Heart right ventricle (tissue), 16 donors: ENCODE measurements at places on chromosomes 12 and 14. TPM values are rescaled to one million over a fixed set of nuclear protein-coding genes. Genes with fewer than 3 reads are reported as not detected.
A peak's percentile ranks its signal among the peaks of the same experiment; 100 is the strongest.

The LYZ gene
- polyA plus RNA-seq, result 11.7 TPM

The MGP gene
- 252 TPM for polyA plus RNA-seq

The RIMBP2 gene
- not detected for polyA plus RNA-seq

The RIPK3 gene
- 7.1 TPM for polyA plus RNA-seq

DNA sequence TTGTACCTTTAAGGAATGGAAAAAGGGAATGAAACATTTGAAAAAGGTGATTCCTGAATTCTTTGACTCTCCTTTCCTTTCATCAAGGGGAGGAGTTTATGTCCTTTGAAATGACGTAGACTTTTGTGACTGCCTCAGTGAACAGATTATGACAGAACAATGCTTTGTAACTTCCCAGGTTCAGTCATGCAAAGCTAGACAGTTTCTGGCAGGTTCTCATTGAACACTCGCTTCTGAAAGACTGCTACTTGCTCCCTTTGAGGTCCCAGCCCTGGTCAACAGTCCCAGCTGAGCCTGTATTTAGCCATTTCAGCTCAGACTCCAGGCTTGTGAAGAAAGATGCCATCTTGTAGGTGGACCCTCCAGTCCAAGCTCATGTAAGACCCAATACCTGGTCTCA is 1178.9 kb downstream of the BCL11B start:
- no peak for DNase-seq

DNA sequence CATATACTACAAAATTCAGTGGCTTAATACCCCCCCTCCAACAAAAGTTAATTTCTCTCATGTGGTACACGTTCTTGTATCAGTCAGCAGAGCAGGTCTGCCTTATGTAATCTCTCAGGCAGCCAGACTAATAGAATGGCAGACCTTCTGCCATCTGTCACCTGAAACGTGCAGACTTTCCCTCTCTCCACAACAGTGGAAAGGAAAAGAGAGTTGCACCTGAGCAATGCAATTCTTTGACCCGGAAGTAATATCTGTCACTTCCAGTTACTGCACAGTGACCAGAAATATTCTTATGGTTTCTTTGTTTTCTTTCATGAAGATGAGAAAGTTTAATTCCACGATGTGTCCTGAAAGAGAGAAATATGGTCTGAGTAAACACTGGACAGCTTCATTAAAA is 14.4 kb downstream of the KERA start:
- no peak for DNase-seq

GRCh38 chr14:63993992-63994391 is 141.2 kb downstream of the SYNE2 start:
- no peak for DNase-seq

DNA sequence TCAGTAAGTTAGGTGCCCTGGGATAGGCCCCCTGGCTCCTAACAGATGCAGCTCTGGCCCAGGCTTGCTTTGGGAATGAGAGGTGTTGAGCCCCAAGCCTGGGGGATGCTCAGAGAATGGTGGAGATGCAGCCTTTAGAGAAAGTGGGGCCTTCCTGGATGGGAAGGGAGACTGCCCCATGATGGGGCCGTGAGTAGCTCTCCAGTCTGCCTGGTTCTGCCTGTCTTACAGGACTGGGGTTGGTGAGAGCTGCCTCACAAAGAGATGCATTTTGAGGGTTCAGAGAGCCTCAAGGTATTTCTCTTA is 523 bp upstream of the VRTN start:
- DNase-seq, result no peak

- no peak for DNase-seq
Measured at GRCh38 chr12:58177366-58177765, 236.0 kb downstream of the ATP23 start.

GRCh38 chr12:1798641-1799020 is 21.7 kb upstream of the LRTM2 start:
- DNase-seq, result no peak

- no peak for DNase-seq
Measured at GRCh38 chr12:41023836-41024235, 164.3 kb upstream of the PDZRN4 start.

DNA sequence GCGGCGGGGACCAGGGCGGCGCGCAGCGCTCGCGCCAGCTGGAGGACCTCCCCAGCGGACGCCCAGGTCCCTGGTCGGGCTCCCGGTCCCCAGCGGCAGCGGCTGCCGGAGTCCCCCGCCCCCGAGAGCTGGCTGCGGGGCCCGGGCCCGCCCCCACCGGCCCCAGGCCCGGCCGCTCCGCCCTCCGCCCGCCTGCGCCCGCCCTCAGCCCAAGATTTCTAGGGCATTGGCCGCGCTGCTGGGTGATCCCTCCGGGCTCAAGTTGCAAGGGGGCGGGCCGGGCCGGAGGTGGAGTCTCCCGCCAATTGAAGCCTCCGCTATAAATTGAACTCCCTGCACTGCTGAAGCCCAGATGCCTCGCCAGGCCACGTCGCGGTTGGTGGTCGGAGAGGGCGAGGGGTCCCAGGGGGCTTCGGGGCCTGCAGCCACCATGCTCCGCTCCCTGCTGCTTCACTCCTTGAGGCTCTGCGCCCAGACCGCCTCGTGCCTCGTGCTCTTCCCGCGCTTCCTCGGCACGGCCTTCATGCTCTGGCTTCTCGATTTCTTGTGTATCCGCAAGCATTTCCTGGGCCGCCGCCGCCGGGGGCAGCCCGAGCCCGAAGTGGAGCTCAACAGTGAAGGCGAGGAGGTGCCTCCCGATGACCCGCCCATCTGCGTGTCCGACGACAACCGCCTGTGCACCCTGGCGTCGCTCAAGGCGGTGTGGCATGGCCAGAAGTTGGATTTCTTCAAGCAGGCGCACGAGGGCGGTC is at the start of gene DIO3:
Gene DIO3, plus strand, starts transcription at position 351 of the 752 bp plus-strand sequence.
- DNase-seq, result no peak

GRCh38 chr14:93944348-93945069 is 17.4 kb downstream of the FAM181A start:
- DNase-seq, result no peak

DNA sequence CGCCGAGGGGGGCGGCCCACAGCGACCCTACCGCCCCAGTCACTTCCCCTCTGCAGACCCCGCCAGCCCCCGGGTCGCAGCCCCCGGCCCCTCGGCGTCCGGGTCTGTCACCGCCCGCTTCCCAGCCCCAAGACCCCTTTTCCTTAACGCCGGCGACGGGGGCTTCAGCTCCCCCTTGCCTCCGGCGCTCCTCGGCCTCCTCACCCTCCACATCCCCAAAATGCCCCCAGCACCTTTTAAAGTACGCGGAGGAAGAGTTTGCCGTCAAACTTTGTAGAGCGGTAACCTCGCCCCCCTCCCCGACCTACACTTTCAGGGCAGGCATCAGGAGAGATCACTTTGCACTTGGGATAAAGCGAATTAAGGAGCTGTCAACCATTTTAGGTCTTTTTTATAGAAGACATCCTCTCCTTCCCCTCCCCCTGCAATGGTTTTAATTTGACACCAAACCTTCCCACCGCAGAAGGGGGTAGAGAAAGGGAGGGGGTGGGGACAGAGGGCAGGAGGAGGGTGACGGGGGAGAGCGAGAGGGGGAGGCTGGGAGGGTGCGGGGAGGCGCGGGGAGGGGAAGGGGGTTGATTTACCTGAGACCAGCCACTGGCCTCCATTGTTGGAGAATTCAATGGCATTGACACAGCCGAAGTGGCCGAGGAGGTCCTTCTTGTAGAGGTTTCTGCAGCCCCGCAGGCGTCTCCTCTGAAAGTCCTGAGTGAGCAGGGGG is 578 bp downstream of the DCAF5 start:
- peak; percentile 28 for DNase-seq

GRCh38 chr14:69982220-69982839 is 103.1 kb downstream of the SMOC1 start:
- no peak for DNase-seq

GRCh38 chr12:62250671-62251608 is 9.3 kb upstream of the USP15 start:
- no peak for DNase-seq

GRCh38 chr14:50083467-50084337 is 32.7 kb downstream of the VCPKMT start:
- DNase-seq, result no peak

DNA sequence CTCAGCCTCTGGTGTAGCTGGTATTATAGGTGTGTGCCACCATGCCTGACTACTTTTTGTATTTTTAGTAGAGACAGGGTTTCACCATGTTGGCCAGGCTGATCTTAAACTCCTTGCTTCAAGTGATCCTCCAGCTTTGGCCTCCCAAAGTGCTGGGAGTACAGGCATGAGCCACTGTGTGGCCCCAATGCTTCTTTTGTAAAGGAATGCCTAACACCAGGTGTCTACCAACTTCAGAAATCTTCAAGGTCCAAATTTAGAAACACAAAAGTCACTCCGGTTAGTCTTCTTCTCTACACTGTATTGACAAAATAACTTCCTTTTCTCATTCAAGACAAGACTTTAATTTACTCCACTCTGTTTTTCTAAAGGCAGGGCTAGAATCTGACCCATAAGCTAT is 188.7 kb downstream of the PRKD1 start:
- no peak for DNase-seq

- DNase-seq, result no peak
Measured at GRCh38 chr14:89405712-89406111, 11.3 kb downstream of the FOXN3 start.

- DNase-seq, result no peak
Measured at GRCh38 chr14:40694023-40694422, 912.7 kb upstream of the LRFN5 start.
